NCI-H446 (cell line): ENCODE measurements at places on chromosomes 7 and 10.

- no peak for DNase-seq
Observed at GRCh38 chr10:74871595-74872382, 45.4 kb downstream of the KAT6B start.

- DNase-seq: no peak
Observed at GRCh38 chr7:96016735-96017134, 244.4 kb downstream of the DYNC1I1 start.

GRCh38 chr10:127937069-127937468 is 30.2 kb downstream of the PTPRE start:
- DNase-seq: no peak

GRCh38 chr7:36605261-36606051 is 118.8 kb downstream of the AOAH start:
- no peak for DNase-seq

DNA sequence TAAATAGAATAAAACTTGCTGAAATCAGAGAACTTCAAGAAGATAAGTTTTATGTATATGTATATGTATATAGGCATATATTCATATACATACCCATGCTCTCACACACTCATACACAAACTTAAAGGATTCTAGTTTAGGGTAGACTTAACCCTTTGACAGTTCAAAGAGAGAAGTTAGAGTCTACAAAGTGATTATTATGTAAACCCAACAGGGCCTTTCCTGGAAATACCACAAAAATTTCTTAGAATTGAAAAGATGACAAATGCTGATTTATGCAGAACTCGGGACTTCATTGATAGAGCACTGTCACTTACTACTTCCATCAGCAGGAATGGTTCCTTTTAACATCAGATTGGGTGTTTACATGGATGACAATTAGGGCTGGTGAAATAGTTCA is 763.5 kb downstream of the AUTS2 start:
- DNase-seq: no peak

DNA sequence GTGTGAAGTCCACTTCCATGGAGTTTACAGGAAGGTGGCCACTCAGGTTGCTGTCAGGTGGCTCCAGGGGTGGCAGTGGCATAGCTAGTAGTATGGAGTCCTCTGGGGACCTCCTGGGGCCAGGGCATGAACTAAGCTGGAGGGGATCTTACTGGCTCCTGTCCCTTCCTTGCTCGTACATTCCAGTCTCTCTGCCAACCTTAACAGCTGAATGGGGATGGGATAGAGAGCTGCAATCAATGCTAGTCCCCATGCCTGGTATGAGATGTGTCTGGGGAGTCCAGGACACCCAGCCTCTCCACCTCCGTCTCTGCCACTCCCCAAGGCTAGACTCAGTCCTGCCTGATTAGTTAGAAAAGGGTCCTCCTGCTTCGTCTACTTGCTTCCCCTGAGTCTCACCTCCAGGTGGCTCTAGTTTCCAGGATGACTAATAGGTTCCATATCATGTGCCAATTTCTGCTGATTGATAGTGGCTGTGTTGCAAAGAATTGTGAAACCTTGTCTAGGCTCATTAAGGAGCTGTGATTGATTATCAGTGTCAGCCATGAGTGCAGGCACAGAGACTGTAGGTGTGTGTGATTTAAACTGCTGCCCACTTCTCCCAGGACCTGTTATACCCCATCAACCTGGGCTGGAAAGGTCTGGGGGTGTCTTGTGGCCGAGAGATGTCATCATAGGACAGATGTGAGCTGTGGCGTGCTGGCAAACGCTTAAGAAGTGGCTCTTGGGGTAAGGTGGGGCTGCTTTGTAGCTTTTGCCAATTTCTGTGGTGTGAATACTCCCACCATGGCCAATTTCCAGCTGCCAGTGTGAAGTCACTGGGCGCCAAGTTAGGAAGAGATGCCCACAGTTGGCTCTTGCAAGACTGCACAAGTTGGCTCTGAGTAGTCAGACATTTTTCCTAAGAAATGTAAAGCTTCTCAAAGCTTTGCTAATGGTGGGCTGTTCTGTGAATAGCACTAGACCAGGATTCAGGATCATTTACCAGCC is 59.8 kb downstream of the COL13A1 start:
- peak; percentile 16 for DNase-seq

DNA sequence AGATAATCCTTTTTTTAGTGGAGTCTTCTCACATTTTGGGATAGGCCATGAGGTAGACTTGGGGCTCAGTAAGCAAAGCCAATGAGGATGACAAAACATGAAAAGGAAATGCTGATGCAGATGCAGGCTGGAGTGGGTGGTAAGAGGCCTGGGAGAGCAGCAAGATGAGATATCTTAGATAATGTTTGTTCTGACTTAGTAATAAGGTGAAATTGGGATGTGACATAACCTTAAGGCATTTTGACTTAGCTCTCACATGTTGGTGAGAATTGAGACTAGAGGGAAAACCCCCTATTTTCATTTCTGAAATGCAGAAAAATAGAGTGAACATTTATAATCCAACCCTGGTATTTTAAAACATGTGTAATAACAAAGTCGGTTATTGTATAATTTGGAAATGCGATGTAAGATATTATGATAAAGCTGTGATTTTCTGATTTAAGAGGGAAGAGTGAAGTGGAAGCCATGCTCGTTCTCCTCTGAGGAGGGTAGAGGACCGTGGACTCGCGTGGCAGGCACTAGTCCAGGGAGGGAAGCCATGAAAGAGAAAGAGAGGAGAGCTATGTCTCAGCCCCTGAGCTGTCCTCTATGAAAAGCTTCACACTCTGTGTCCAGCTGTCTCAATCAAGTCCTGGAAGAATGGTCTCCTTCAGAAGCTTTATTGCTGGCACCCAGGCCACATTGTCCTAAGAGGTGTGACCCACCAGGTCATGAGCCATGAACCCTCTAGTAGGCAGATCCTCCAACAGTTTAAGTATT is 57.3 kb downstream of the ST7 start:
- DNase-seq: no peak

GRCh38 chr10:67609996-67610793 is 85.8 kb downstream of the CTNNA3 start:
- DNase-seq: no peak

GRCh38 chr10:103685880-103686669 is 169.3 kb downstream of the SH3PXD2A start:
- peak; percentile 10 for DNase-seq

- DNase-seq: peak; percentile 4
Observed at GRCh38 chr7:142391191-142391992, 133.5 kb upstream of the PRSS58 start.

- DNase-seq: no peak
Observed at GRCh38 chr10:76230921-76231285, 799.5 kb downstream of the LRMDA start.

DNA sequence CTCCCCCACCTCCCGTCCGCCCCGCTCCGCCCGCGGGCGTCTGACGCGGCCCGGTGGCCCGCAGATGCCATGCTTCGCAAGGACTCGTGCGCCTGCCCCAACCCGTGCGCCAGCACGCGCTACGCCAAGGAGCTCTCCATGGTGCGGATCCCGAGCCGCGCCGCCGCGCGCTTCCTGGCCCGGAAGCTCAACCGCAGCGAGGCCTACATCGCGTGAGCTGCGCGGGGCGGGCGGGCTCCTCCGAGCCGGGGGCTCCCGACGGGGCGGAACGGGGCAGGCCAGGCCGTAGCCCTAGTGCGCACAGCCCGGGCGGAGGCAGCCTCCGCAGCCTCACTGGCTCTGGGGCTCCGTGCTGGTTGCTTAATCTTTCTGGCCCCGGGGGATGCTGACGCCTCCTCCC is 2.8 kb downstream of the ASIC3 start:
- no peak for DNase-seq
